MCF 10A (cell line): ENCODE measurements at places on chromosomes 13 and 19. TPM values are rescaled to one million over a fixed set of nuclear protein-coding genes. Genes with fewer than 3 reads are reported as not detected.

- DNase-seq: no peak
These were observed 87.1 kb upstream of the FNDC3A start for GRCh38 chr13:48888613-48889012.

DNA sequence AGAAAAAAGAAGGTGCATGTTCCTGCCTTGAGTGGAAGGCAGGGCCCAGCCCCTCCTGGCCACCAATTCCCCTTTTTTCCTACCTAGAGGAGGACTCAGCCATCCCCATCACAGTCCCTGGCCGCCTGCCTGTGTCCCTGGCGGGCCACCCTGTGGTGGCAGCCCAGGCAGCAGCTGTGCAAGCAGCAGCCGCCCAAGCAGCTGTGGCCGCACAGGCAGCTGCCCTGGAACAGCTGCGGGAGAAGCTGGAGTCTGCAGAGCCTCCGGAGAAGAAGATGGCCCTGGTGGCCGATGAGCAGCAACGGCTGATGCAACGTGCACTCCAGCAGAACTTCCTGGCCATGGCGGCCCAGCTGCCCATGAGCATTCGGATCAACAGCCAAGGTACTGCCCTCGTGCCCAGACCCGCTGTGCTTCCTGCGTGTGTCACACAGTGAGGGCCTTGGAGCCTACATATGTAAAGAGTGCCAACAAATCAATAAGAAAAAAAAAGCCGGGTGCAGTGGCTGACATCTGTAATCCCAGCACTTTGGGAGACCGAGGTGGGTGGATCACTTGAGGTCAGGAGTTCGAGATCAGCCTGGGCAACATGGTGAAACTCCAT lies 17.6 kb upstream of the WDR18 start:
- no peak for DNase-seq

KIR3DL2 gene
- total RNA-seq: not detected in 2 replicates

PIH1D1 gene
- total RNA-seq: 86.3 and 116 TPM in 2 replicates
